Lung (tissue), 17 donors: ENCODE measurements at places on chromosomes 2 and 18.

DNA sequence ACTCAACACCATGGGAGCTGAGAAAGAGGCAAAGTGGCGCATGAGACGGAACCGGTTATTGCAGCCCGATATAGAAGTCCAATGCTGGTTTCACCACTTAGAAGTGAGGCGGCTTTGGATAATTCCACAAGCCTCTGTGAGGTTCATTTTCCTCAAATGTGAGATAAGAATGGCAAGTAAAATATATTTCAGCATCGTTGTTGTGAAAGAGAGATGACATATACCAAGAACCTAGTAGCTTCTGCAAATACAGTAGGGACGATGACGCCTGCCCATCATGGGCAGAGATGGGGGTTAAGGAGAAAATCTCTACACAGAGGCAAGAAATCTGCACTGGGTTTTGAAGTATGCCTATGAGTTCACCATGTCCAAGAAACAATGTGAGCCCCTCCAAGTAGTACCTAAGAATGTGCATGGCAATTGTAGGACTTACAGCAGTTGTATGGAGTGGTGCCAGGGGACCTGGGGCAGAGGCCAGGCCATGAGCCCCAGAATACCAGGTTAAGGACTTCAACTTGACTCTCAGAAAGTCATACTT, 352.0 kb downstream of the RNF144A start:
- no peaks in the 10 kb centered on the region for H3K27me3 ChIP-seq
- no peaks in the 10 kb centered on the region for H3K4me1 ChIP-seq
- no peaks in the 10 kb centered on the region for H3K36me3 ChIP-seq
- no peak overlapping the region for H3K4me3 ChIP-seq
- H3K27ac ChIP-seq, result no peak overlapping the region

DNA sequence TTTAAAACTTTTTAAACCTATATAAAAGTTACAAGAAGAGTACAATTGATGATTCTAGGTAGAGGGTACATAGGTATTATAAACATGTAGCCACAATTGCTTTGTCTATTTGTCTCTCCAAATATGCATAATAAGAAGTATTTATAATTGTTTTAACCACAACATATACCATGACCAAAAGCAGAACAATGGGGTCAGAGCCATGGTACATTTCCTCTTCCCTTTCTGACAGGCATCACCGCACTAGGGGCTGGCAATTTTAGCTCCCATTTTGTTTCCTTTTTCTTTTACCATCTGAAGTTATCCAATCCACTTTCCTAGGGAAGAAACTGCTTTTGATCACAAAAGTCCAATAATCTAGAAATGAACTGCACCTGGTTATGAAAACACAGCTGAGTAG, 49.3 kb downstream of the TMX3 start:
- DNase-seq, result no peak
- no peaks in the 10 kb centered on the region for H3K4me1 ChIP-seq
- H3K4me3 ChIP-seq, result no peak overlapping the region
- no peaks in the 10 kb centered on the region for H3K36me3 ChIP-seq

GRCh38 chr18:79856119-79857007, 58.6 kb downstream of the KCNG2 start:
- H3K27ac ChIP-seq, result no peak overlapping the region
- no peak overlapping the region for H3K4me3 ChIP-seq
- peak; percentile 69 for DNase-seq
- peaks cover 3% of the 10 kb centered on the region for H3K4me1 ChIP-seq

DNA sequence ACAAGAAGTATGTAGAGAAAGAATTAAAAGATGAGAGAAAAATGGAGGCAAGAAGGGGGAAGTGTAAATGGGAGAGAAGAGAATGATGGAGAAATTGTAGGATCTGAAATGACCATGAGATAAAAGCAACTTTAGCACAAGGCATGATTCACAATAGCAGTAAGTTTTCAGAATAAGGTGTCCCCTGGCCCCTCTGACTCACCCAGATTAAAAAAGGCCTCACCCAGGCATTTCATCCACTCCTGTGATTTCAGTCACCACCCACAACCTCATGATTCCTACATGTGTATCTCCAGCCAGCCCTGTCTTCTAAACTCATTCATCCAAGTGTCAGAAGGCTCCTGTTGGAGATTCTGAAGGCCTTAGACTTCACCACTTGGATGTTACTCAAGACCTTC, 56.6 kb downstream of the SP100 start:
- H3K27ac ChIP-seq, result no peak overlapping the region
- peaks cover 19% of the 10 kb centered on the region for H3K36me3 ChIP-seq
- DNase-seq, result no peak
- H3K4me3 ChIP-seq, result no peak overlapping the region
- H3K27me3 ChIP-seq, result no peaks in the 10 kb centered on the region
- H3K4me1 ChIP-seq, result no peaks in the 10 kb centered on the region

DNA sequence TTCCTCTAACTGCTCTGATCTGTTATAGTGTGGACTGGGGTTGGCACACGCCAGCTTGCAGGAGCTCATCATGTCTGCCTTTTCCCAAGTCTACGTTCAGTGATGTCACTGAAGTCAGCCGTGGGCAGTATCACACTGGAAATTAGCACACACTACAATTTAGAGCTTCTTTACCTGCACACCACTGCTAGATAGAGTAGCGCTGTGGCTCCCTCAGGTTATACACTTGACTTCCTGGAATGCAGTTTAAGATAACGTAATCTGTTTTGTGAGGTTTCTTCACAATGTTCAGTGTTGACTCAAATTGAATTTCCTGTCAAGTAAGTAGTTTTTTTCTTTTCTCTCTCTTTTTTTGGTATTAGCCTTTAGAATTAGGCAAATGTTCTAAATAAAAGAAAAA, 487.2 kb downstream of the DCDC2C start:
- no peaks in the 10 kb centered on the region for H3K27me3 ChIP-seq
- H3K4me3 ChIP-seq, result no peak overlapping the region
- no peak for DNase-seq
- H3K27ac ChIP-seq, result no peak overlapping the region

- no peak overlapping the region for H3K4me3 ChIP-seq
- H3K27me3 ChIP-seq, result no peaks in the 10 kb centered on the region
- no peak for DNase-seq
- H3K36me3 ChIP-seq, result no peaks in the 10 kb centered on the region
Measured at GRCh38 chr18:44569391-44570055, 111.2 kb upstream of the SETBP1 start.

DNA sequence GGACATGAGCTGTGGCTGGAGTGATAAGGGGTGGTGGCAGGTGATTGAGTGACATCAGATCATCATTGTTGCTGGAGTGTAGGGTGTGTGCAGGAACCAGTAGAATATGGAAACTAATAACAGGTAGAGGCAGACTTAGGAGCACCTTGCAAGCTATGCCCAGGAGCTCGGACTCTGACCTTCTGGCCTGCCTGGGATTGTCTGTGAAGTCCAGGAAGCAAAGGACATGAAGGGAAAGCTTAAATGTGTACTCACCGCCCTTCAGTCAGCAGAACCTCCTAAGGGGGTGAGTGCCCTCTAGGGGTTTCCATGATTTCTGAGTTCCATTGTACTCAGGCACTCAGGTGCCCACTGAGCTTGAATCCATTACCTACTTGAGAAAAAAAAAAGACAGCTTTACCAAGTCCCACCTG, 104.2 kb downstream of the CRIM1 start:
- peak overlapping the region; percentile 64 for H3K27ac ChIP-seq
- H3K4me3 ChIP-seq, result no peak overlapping the region
- H3K4me1 ChIP-seq, result peaks cover 12% of the 10 kb centered on the region
- no peaks in the 10 kb centered on the region for H3K36me3 ChIP-seq
- H3K27me3 ChIP-seq, result no peaks in the 10 kb centered on the region

DNA sequence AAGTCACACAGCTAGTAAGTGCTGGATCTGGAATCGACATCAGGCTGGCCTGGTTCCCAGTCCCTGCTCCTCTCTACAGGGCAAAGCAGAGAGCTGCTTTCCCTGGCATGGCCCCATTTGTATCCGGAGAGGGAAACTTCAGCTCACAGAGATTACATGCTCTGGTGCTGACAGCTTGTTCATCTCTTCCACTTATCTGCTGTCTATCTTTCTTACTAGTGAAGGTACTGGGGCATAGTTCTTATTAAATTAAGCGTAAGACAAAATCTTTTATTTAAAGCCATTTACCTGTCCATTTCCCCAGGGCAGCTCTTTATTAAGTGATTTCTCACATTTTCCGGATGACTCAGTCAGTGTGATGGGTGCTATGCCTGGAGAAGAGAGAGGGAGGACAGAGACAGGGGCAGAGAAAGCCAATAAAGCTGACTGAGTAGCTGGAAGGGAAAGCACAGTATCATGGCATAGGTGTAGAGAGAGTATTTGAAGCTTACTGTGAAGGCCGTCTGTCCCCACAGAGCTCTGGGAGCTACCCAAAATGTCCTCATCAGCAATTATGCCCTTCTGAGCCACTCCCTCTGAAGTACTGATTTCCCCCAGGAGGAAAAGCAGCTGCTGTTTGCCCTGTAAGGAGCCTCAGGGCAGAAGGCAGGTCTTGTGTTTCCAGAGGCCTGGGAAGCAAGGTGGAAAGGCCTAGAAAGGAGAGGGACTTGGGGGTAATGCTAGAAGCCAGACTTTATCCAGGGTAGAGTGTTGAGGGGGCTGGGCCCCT, 44.1 kb upstream of the EPAS1 start:
- H3K36me3 ChIP-seq, result no peaks in the 10 kb centered on the region
- DNase-seq, result peak; percentile 76
- peak overlapping the region; percentile 40 for H3K27ac ChIP-seq
- H3K4me3 ChIP-seq, result no peak overlapping the region

DNA sequence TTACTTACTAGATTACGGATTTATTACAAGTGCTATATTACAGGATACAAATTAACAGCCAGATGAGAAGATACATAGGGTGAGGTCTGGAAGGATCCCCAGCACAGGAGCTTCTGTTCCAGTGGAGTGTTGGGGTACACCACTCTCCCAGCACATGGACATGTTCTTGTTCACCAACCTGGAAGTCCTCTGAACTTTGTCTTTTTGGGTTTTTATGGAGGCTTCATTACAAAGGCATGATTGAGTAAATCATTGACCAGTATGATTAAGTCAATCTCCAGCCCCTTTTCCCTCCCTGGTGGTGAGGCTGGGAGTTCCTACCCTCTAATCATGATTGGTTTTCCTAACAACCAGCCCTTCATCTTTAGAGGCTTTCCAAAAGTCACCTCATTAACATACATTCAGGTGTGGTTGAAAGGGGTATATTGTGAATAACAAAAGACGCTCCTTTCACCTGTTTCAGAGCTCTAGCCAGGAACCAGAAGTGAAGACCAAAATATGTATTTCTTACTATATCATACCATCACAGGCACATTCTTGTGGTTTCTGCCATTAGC, 38.3 kb downstream of the APLF start:
- no peaks in the 10 kb centered on the region for H3K4me1 ChIP-seq
- no peak overlapping the region for H3K4me3 ChIP-seq
- DNase-seq, result no peak
- no peaks in the 10 kb centered on the region for H3K27me3 ChIP-seq

DNA sequence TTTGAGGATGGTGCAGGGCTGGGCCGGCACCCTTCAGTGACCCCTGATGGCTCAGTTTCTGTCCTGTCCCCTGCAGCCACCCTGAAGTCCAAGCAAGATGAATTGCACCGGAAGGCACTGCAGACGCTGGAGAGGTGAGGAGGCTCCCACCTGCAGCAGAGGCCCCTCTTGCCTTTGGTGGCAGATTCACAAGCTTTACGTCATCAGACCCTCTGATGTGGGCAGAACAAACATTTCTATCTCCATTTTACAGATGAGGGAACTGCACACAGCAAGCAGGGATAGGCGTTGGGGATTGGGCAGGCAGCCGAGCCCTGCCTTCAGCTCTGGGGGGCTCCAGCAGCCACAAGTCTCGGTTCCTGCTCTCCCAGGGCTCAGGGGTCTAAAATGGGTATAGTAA, 107.7 kb upstream of the MCFD2 start:
- no peak overlapping the region for H3K27ac ChIP-seq
- H3K36me3 ChIP-seq, result peaks cover 66% of the 10 kb centered on the region
- H3K4me3 ChIP-seq, result no peak overlapping the region
- no peaks in the 10 kb centered on the region for H3K27me3 ChIP-seq
- no peak for DNase-seq

DNA sequence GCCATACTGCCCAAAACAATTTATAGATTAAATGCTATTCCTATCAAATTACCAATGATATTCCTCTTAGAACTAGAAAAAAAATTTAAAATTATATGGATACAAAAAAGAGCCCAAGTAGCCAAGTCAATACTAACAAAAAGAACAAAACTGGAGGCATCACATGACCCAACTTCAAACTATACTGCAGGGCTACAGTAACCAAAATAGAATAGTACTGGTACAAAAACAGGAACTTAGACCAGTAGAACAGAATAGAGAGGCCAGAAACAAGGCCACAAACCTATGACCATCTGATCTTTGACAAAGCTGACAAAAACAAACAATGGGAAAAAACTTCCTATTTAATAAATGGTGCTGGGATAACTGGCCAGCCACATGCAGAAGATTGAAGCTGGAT, 86.1 kb upstream of the KYNU start:
- H3K4me1 ChIP-seq, result no peaks in the 10 kb centered on the region
- no peak overlapping the region for H3K4me3 ChIP-seq
- H3K27me3 ChIP-seq, result no peaks in the 10 kb centered on the region
- no peak for DNase-seq
- no peak overlapping the region for H3K27ac ChIP-seq

DNA sequence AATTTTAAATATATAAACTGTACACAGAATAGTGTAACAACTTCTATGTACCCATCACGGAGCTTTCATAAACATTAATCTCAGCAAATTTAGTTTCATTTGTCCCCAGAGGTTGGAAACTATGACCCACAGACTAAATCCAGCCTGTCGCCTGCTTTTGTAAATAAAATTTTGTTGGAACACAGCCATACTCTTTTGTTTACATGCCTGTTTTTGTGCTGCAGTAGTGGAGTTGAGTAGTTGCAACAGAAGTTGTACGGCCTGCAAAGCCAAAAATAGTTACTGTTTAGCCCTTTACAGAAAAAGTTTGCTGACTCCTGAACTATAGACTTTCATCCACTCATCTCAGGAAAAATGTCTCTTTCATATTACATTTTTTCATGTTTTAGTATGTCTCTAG, 39.8 kb downstream of the RBM45 start:
- H3K36me3 ChIP-seq, result no peaks in the 10 kb centered on the region
- H3K27ac ChIP-seq, result no peak overlapping the region
- H3K4me3 ChIP-seq, result no peak overlapping the region
- peak; percentile 96 for DNase-seq
- H3K27me3 ChIP-seq, result no peaks in the 10 kb centered on the region
- peaks cover 14% of the 10 kb centered on the region for H3K4me1 ChIP-seq

DNA sequence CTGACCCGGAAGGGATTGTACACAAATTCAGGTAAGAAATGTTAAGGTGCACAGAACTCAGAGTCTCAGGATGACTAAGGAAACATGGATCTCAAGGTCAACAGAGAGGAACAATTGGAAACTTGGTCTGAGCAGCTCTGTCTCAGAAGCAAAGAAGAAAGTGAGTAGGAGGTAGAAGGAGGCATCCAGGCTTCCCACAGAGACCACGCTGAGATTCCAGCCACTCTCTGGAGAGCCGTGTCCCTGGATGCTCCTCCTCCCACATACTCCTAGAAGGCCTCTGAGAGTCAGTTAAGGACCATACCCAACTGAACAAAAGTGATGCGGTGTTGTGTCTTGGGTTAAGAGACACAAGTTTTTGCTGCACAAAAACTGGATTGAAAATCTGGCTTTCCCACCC, 8.6 kb upstream of the PLB1 start:
- H3K27ac ChIP-seq, result no peak overlapping the region
- H3K36me3 ChIP-seq, result no peaks in the 10 kb centered on the region
- H3K4me3 ChIP-seq, result no peak overlapping the region
- DNase-seq, result no peak
- H3K27me3 ChIP-seq, result no peaks in the 10 kb centered on the region

GRCh38 chr18:36028859-36029258, 38.5 kb downstream of the RPRD1A start:
- peaks cover 2% of the 10 kb centered on the region for H3K36me3 ChIP-seq
